ENCODE measurements at places on chromosomes 16 and 17.

- DNase-seq: no peak
- no peak overlapping the region for H3K27ac ChIP-seq
- no peaks in the 10 kb centered on the region for H3K4me1 ChIP-seq
- H3K27me3 ChIP-seq: no peaks in the 10 kb centered on the region
These were observed 38.0 kb downstream of the PEMT start for GRCh38 chr17:17553217-17554195.

DNA sequence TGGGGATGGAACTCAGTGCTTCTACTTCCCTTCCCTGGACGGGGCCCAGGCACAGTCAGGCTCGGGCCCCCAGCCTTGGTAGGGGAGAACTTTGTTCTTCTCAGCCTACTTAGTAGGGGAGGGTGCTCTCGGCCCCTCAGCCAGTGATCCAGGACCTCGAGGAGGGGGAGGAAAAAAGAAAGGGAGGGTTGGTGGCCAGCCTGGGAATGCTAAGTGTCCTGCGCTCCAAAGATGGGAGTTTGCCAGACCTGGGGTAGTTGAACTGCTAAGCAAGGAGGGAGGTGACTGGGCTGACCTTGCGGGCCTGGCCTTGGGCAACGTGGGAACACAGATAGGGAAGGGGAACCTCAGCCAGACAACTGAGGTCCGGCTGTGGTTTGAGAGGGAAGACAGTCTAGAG is 12.2 kb downstream of the ADGRG1 start:
- no peak overlapping the region for H3K27ac ChIP-seq
- H3K36me3 ChIP-seq: no peaks in the 10 kb centered on the region
- H3K27me3 ChIP-seq: peaks cover 6% of the 10 kb centered on the region
- no peak for DNase-seq

GRCh38 chr17:15918661-15919259 is 26.2 kb upstream of the ADORA2B start:
- H3K27me3 ChIP-seq: peaks cover 2% of the 10 kb centered on the region
- no peaks in the 10 kb centered on the region for H3K36me3 ChIP-seq
- DNase-seq: no peak
- no peaks in the 10 kb centered on the region for H3K4me1 ChIP-seq
- no peak overlapping the region for H3K4me3 ChIP-seq
- no peak overlapping the region for H3K27ac ChIP-seq

DNA sequence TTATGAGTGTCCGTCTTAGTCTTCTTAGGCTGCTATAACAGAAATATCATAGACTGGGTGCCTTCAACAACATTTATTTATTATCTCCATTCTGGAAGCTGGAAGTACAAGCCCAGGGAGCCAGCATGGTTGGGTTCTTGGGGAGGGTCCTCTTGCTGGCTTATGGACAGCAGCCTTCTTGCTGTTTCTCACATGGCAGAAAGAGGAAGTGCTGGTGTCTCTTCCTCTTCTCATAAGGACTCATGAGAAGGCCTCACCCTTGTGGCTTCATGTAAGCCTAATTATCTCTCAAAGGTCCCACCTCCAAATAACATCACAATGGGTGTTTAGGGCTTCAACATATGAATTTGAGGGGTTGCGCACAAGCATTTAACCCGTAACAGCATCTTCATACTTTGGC is 207.0 kb upstream of the COX10 start:
- no peaks in the 10 kb centered on the region for H3K36me3 ChIP-seq
- no peak overlapping the region for H3K4me3 ChIP-seq
- no peaks in the 10 kb centered on the region for H3K27me3 ChIP-seq
- H3K27ac ChIP-seq: no peak overlapping the region

DNA sequence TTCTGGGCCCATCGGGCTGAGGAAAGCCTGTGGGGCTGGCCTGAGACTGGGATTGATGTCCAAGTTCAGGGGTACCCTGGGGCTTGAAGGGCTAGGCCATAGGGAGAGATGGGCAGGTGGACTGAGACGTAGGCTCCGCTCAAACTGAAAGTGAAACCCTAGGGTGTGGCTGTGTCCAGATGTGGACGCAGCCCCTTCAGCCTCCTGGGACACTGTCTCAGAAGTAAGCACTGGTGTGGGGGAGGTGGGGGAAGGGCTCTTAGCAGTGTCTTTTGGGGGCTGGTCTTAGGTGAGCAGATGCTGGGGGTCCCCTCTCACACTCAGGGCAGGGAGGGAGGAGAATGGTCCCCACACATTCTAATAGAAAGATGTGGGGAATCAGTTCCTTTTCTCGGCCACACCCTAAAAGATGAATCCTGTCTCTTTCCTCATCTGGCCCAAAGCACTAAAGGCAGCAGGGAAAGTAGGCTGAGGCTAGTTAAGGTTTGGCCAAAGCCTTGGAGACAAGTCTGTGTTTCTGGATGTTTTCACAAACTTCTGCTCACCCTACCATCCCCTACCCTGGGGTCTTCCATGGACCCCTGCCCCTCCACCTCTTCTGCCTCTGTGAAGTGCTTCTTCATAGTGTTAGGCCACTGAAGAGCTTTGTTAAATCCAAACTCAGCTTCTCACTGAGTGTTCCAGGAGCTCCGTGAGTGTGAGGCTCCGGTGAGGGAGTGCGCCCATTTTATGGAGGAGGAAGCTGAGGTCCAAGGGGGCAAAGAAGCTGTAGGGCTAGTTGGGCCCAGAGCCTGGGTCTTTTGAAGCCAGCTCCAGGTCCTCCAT is 5.6 kb downstream of the FMNL1 start:
- peaks cover 74% of the 10 kb centered on the region for H3K4me1 ChIP-seq
- H3K36me3 ChIP-seq: peaks cover 5% of the 10 kb centered on the region
- H3K27me3 ChIP-seq: no peaks in the 10 kb centered on the region
- H3K4me3 ChIP-seq: peak overlapping the region; percentile 89

DNA sequence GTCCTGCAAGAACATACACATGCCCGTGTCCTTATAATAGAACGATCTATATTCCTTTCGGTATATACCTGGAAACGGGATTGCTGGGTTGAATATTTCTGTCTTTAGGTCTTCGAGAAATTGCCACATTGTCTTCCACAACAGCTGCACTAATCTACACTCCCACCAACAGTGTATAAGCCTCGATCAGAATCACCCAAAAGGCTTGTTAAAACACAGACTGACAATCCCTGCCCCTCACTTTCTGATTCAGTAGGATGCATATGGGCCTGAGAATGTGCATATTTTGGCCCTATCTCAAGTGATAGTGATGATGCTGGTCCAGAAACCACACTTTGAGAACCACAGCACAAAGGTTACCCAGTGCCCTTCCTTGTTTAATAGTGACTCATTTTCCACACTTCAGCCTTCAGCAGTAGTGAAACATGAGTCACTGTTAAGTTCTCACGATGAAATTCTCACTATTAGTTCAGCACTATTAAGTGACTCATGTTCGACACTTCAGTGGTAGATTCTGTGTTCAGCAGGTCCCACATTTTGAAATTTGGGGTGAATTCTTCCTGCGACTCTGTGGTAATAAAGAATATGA is 215.6 kb downstream of the GRIN2A start:
- peaks cover 3% of the 10 kb centered on the region for H3K4me1 ChIP-seq
- H3K27me3 ChIP-seq: no peaks in the 10 kb centered on the region
- H3K27ac ChIP-seq: no peak overlapping the region
- no peaks in the 10 kb centered on the region for H3K36me3 ChIP-seq

DNA sequence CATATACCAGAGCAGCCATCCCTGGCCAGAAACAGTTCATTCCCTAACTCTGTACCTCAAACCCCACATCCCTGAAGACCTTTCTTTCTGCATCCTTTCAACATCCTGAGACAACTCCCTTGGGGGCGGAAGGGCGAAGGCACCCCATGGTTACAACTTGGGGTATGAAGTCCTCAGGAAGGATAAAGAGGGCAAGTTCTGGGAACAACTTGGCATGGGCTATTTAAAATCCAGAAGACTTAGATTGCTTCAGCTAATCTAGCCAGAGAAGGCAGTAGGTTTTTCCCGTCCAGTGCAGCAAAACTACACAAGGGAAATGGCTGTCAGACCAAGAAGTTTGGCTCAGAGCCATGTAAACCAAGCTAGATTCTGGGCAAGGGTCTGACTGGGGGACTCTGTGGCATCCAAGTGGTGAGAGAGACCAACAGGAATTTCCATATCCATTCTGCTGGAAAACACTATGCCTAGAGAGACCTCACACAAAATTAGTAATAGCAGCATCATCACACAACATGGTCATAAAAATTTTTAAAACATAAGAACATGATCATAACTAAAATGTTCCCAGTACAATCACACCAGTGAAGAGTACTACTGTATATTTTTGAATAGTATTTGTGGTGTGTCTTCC is 113.2 kb downstream of the CDYL2 start:
- no peaks in the 10 kb centered on the region for H3K27me3 ChIP-seq
- DNase-seq: no peak
- H3K36me3 ChIP-seq: no peaks in the 10 kb centered on the region
- H3K4me1 ChIP-seq: peaks cover 22% of the 10 kb centered on the region
- no peak overlapping the region for H3K27ac ChIP-seq
- no peak overlapping the region for H3K4me3 ChIP-seq

DNA sequence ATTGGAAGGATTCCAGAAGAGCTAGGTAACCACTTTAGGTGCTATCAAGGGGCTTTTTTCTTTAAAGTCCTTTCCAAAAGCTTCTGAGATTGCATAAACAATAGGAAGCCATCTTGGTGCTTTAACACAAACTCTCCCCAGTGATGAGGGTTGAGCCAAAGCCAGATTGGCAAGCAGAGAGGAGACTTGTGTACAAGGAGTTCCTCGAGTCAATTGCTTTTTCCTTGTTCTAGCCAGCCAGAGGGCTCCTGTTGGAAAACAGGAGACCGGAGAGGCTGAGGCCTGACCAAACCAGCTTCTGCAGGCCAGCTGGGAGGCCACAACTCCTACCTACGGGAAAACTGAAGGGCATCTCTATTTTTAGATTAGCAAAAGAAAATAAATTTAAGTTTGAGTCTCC is 46.5 kb downstream of the MAPT start:
- DNase-seq: no peak
- H3K27me3 ChIP-seq: peaks cover 4% of the 10 kb centered on the region
- H3K36me3 ChIP-seq: no peaks in the 10 kb centered on the region
- no peak overlapping the region for H3K4me3 ChIP-seq
- H3K4me1 ChIP-seq: no peaks in the 10 kb centered on the region
